Activated CD4-positive, alpha-beta T cell treated with anti-CD3 and anti-CD28 coated beads for 4 hours (primary cell): ENCODE measurements at places on chromosomes 6 and 20.

DNA sequence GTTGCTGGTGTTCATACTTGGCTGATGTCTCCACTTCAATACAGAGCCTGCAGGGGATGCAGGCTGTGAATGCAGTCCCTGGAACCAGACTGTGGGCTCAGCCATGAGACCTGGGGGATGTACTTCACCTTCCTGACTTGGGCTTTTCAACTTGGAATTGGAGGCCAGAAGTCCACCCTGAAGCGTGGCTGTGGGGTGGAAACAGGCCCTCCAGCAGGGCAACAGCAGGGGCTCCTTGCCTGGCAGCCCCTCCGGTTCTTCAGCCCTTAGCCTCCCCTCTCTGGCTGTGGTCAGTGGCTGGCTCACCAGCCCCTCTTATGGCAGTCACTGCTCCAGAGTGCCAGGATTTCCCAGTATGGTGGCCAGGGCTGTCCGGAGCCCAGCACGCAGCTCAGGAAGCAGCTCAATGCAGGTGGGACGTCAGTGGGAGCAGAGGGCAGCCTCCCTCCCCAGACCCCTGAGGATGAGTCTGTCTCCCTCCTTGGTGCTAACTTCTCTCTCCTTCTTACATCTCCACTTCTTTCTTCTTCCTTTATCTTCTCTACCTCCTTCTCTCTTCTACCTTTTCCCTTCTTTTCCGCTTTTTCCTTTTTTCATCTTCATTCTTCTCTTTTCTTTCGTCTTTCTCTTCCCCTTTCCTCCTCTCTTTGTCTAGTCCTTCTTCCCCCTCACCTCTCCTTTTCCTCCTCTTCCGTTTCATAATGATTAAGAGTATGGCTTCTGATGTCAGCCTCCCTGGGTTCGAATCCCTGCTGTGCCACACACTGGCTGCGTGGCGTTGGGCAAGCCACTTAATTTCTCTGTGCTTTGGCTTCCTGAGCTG lies 45.3 kb downstream of the SLC52A3 start:
- no peak for DNase-seq

DNA sequence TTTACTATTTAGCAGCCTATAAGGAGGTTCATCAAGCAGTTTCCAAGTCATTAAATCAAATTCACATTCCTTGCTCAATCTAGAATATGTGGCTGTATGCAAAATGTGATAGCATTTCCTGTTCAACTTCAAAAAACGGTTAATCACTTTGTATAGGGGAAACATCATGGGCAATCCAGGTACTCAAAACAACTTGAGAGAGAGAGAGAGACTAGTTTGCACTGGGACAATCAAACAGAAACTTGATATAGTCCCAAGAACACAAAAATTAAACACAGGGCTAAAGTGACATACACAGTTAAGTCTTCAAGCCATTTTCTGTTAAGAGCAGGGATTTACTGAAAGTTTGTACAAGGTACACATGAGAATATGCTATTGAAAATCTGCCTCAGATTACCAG lies 7.4 kb downstream of the CPNE1 start:
- DNase-seq = no peak

DNA sequence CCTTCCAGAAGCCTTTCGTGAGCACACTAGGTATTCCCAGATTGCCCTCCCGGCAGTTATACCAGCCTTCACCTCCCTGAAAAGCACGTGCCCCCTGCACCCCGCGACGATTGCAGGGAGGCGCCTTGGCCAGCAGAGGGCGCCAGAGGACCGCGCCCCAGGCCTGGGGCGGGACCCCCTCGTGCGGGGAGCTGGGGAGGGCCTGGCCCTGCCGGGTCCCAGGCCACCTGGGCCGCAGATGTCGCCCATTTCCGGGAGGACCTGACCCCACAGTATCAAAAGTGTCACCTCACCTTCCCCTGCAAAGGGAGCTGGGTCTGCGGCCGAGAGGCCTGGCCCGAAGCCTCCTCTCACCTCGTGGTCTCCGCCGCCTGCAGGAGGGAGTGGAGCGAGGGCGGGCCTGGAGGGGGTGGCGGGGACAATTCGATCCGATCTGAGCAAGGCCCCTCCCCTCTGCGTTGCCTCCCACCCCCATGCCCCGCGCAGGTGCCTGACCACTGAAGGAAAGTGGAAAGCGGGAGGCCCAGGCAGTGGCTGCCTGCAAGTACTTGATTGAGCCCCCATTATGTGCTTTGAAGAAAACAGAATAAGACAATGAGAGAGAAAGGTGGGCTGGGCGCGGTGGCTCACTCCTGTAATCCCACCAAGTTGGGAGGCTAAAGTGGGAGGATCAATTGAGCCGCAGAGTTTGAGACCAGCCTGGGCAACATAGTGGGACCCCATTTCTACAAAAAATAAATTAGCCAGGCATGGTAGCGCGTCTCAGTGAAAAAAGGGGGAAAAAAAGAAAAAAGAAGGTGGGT lies 3.5 kb upstream of the SNAI1 start:
- DNase-seq = peak; percentile 63

GRCh38 chr6:12008366-12009179 lies 3.5 kb upstream of the HIVEP1 start:
- DNase-seq = peak; percentile 85

- DNase-seq = no peak
Observed at GRCh38 chr6:41733360-41733706, 2.1 kb downstream of the TFEB start.

DNA sequence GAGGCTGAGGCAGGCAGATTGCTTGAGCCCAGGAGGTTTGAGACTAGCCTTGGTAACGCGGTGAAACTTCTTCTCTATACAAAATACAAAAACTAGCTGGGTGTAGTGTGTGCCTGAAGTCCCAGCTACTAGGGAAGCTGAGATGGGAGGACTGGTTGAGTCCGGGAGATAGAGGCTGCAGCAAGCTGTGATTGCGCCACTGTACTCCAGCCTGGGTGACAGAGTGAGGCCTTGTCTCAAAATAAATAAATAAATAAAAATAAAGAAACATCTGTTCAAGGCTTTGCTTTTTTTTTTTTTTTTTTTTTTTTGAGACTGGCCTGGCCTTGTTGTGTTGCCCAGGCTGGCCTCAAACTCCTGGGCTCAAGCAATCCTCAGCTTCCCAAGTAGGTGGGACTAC lies 23.7 kb upstream of the SLC23A2 start:
- DNase-seq = no peak

DNA sequence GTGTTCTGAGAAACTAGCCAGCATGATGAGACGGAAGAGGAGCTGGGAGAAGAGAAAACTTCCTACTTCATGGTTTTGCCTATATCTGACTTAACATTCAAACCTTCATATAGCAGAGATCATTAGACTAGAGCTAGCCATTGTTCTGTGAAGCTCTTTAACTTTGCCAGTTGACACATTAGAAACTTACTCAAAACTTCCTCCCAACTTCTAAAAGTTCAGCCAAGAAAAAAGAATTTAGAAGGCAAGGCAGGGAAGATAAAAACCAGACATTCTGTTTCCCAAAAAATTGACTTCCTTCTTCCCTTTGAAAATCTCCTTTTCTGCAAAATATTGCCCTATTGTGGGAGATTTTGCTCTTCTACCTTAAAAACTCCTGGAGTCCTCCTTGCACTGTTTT lies 134.8 kb upstream of the UST start:
- DNase-seq = no peak

GRCh38 chr6:5133943-5134342 lies 48.8 kb downstream of the PPP1R3G start:
- no peak for DNase-seq

DNA sequence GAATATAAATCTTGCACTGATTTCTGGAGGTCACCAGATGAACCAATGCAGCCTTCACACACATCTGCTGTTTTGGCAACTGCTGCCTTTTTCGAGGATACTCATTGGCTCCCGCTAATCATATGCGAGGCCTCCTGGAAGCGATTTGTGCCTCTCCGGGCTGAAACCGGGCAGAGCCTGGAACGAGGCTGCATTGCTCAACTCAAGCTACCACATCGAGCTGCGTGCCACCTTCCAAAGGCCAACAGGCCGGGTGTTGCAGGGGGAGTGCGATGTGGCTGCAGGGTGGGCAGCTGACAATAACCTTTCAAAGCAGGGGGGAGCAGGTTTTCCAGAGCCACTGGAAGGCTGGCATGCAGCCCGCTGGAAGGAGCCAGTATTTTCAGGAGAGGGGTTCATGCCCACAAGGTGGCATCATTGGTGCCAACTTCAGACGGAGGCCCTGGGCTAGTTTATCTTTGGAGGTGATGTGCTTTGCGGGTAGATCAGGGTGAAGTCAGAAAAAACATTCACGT lies 122.6 kb upstream of the IFNGR1 start:
- DNase-seq = peak; percentile 56

DNA sequence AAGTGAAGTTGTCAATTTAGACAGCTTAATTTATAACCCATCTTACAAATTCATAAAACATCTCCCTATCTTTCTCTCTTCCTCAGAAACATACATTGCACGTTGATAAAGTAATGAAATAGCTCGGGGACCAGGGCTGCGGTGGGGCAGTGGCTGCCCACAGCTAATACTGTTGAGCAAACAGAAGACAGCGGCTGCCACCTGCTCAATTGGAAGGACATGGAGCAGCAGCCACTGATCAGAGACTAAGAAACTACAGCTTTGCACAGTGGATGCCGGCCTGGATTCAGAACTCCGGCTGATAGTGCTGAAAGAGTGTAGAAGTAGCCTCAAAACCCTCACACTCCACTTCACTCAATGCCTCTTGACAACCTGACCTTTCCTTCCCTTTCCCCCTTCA lies 157.9 kb upstream of the PDE10A start:
- DNase-seq = no peak
